ENCODE measurements at places on chromosomes 13 and 19.

DNA sequence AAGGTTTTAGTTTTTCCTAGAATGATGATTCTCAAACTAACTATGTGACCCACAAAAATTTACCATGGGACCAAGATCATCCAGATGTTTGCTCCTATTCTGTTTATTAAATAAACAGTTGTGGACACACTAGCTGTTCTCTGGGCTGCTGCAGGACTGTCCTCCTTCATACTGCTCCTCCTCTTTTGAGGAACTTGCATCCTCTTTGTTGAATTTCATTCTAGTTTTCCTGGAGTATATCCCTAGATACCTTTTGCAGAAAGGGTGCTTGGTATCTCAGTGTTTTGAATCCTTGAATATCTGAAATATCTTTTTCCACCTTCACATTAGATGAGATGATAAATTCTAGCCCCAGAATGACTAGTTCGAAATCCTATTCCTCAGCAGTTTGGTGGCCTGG is 24.1 kb downstream of the VASP start:
- no peak for DNase-seq

- DNase-seq, result no peak
Measured at GRCh38 chr13:106916329-106916976, 348.5 kb upstream of the ARGLU1 start.

GRCh38 chr19:5645409-5645808 is 22.5 kb downstream of the SAFB start:
- no peak for DNase-seq

- no peak for DNase-seq
Measured at GRCh38 chr19:28224441-28224840, 988.5 kb downstream of the UQCRFS1 start.

- DNase-seq, result no peak
Measured at GRCh38 chr19:13001502-13002165, 6.4 kb downstream of the NFIX start.

GRCh38 chr13:36706755-36707154 is 32.9 kb downstream of the SERTM1 start:
- no peak for DNase-seq

DNA sequence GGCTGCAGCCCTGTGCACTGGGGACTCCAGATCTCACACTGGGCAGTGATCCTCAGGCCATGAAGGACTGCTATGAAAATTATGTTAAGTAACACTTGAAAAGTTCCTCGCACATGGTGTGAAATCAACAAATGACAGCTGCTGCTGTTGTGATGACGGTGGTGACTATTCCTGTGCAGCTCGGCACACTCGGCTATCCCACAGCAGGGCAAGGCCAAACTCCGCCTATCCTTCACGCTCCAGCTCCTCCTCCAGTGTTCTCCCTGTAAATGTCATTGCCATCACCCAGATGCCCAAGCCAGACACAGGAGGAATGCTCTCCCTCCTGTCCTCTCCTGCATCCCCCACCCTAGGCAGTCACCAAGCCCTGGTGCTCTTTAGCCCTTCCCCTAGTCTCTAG is 31.3 kb downstream of the GRIK5 start:
- no peak for DNase-seq

DNA sequence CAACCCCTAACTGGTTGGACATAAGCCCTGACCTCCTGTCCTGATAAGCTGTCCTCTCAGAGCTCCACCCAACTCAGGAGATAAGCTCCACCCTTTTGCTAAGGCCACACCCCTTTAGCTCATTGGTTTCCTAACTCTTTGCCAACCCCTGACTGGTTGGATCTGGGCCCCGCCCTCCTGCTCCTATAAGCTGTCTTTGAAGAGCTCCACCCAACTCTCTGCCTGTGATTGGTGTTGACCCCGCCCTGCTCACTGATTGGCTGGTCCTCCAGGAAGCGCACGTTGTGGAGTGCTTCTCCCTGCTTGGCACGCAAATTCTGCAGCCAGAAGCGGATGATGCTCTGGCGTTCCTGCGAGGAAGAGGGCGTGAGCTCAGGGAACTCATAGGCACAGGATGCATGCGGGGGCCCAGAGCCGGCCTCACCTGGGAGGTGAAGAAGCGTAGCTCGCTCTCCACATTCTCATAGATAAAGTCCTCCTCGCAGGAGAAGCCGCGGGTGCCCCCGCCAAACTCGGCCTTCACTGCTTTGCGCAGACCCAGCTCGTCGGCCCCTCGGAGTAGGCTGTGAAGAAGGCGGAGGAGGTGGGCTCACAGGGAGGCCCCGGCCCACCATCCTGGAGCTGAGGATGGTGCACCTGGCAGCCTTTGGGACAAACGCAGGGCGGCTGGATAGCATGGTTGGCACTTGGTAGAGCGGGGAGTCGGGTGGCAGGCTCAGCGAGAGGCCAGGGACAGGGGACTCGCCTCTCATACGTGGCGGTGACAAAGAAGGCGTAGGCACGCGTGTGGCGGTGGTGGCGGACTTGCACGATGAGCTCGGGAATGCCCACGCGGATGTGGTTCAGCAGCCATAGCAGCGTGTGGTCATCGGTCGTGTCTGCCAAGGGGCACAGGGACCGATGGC is 1.7 kb downstream of the ANO8 start:
- no peak for DNase-seq

DNA sequence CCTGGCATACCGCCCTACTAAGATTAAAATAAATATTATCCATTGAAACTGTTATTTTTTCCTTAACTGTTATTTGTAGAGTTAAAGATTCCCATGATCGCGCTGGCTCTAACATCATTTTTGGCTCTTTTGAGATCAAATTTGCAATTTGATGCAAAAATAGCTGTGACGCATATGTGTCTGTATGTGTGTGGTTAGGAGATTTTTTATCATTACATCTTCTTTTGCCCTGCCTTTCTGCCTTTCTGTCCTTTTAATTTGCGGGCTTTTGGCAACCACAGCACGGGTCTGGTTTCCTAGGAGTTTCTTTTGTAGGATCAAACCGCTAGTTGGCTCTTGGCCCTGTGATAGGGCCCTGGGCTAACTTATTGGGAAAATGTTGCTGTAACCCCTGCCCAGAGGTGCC is 37.3 kb upstream of the ALOX5AP start:
- DNase-seq, result no peak

DNA sequence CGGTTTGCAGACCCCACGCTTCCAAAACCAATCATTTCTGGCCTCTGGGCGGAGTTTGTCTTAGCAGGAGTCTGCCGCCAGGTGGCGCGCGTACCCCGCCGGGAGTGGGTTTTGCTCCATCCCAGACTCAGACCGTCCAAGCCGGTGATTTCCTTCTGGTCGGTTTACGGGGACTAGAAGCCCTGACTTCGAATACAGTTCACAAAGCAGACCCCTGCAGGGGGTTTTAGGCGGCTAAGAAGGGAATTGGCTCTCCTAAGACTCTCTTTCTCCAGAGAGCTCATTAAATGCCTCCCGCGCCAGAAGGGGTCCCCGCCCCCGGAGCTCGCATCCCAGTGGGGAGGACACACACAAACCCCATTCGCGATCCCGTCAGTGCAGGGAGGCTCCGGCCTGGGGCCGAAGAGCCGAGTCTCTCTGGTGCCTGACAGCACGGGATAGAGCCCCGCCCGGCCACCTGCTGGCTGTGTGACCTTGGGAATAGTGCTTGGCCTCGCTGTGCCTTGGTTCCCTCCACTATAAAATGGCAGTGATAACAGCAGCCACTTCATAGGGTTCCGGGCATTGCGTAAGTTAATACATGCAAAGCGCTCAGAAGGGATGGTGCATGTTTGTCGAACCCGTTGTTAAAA is 8.6 kb upstream of the NUP62 start:
- peak; percentile 41 for DNase-seq

DNA sequence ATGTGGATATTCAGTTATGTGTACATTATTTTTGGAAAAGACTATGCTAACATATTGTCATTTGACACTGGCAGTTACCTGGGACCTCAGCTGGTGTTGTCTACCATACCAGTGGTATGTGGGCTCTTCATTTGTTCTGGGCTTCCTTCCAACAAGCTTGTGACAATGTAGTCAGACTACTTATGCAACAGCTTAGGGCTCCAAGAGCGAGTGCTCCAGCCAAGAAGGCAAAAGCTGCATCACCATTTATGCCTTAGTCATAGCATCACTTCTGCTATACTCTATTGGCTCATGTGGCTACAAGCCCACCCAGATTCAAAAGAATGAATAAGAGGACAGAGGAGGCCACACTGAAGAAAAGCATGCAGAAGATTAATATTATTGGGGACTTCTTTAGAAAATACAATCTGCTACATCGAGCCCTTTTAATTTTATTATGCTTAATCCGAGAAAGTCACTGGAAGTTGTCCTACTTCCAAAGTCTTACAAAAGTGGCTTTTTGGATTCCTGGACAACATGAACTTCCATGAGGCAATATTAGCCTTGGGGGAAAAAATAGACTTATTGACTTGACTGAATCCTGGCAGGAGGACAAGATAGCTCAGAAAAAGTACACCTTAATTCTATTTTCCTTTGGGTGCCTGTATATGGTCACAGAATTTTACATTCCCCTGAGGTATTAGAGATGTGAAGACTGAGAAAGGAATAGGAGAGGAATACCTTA is 529.4 kb upstream of the HTR2A start:
- no peak for DNase-seq

GRCh38 chr19:10836479-10837330 is 693 bp upstream of the TMED1 start:
- DNase-seq, result peak; percentile 72

- peak; percentile 3 for DNase-seq
Measured at GRCh38 chr13:52010890-52011631, at the start of gene ATP7B. ATP7B (minus strand) TSS chr13:52011450; CDS start chr13:52011337, 113 bp downstream.

DNA sequence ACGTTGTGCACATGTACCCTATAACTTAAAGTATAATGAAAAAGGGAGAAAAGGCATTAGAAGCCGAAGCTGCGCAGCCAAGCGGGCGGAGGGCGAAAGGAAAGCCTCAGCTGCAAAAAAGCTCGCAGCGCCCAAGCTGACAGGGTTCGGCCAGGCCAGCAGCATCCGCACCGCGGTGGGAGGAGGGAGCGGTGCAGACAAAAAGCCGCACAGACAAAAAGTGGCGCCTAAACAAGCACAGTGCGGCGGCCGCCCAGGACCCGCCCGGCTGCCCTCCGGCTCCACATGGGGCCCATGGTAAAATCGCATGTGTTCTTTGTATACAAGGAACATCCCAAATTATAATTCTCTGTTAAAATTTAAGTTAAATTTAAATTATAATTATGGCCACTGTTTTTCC is 42.4 kb downstream of the PSG3 start:
- no peak for DNase-seq

GRCh38 chr19:28289295-28290063 is 923.5 kb downstream of the UQCRFS1 start:
- DNase-seq, result no peak

DNA sequence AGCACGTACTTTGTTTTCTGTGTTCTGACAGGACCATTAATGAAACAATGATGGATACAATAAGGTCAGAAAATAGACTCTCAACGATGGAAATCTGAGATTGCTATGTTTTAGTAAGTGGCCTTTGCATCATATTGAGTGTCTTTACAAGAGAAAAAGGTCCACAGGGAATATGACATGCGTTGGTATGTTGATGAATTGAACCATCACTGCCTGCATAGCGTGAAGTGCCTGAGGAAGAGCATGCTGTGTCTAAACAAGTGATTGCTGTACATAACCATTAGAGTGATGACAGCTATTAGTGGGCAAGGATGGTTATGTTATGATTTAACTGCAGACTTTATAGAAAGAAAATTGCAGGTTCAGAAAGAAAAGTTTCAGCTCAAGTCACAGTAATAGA is 623.2 kb downstream of the SLITRK5 start:
- no peak for DNase-seq

DNA sequence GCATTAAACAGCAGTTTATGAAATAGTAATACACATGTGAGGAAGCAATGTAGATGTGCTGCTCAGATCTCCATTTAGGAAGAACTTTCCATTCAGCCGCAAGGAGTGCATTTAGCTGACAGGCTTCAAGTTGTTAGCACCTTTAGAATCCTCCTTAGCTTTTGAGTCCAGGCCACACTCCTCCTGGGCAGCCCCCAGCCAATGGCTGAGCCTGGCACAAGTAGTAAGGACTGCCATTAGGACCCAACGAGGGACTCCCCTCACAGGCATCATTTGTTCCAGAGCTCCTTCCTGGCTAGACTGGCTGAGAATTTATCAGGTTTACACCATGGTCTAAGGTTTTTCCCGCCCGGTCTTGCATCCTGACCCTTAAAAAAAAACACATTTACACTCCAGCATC is 201.4 kb downstream of the DIAPH3 start:
- no peak for DNase-seq

DNA sequence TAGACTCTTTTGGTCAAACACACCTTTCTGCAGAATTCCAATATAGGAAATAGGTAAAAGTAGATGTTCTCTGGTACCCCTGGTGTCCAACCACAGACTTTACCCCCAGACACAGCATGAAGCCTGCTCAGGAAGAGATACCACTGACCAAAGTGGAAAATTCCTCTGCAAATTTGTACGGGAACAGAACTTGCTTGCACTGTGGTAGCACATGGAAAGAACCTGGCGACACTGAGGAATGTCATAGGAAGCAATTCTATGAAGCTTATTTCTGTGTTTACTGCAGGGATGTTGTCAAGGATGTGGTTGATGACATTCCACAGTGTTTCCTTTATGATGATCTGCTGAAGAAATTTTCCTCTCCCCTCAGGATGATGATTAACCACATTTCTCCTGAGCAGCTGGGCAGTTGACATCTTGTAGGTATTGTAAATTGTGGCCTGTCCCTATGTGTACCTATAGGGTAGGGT is 48.9 kb upstream of the TNFSF11 start:
- no peak for DNase-seq

DNA sequence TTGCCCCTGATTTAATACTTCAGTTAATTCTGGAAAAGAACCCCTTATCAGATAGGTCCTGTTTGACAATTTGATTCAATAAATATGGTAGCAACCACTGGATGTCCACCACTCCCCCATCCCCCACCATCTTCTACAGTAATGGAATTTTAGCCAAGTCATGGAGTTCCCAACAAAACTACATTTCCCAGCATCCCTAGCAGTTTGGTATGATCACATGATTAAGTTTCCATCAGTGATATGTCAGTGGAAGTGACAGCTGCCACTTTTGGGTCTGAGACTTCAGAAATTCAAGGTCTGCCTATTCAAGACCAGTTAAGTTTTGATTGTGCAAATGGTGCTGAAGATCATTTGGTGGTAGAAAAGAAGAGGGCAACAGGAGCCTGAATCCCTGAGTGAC is 85.5 kb downstream of the CACNA1A start:
- no peak for DNase-seq

GRCh38 chr13:41356786-41357185 is 45.7 kb downstream of the NAA16 start:
- DNase-seq, result no peak

- DNase-seq, result no peak
Measured at GRCh38 chr13:90751026-90751425, 596.5 kb upstream of the MIR17HG start.

- no peak for DNase-seq
Measured at GRCh38 chr13:112455476-112456059, 79.4 kb downstream of the SPACA7 start.

GRCh38 chr13:51067706-51068105 is 43.4 kb downstream of the C13orf42 start:
- no peak for DNase-seq

GRCh38 chr13:60850526-60850925 is 453.5 kb downstream of the TDRD3 start:
- no peak for DNase-seq

GRCh38 chr13:39888865-39889810 is 233.7 kb downstream of the COG6 start:
- no peak for DNase-seq
